ENCODE measurements at places on chromosomes 3 and 15. TPM values are rescaled to one million over a fixed set of nuclear protein-coding genes. Genes with fewer than 3 reads are reported as not detected.

The CPLX3 gene
- not detected for polyA plus RNA-seq

- no peak for DNase-seq
Measured at GRCh38 chr3:97720417-97720816, 44.1 kb upstream of the ARL6 start.

The CCR3 gene
- polyA plus RNA-seq = not detected

GRCh38 chr3:155934230-155934629 is 63.8 kb downstream of the GMPS start:
- no peak for DNase-seq

The CHRM5 gene
- 0.35 TPM for polyA plus RNA-seq

The CCR9 gene
- polyA plus RNA-seq = 0.05 TPM
